ENCODE measurements at places on chromosomes 1 and 21. TPM values are rescaled to one million over a fixed set of nuclear protein-coding genes. Genes with fewer than 3 reads are reported as not detected.

HPDL gene
- total RNA-seq: not detected

DNA sequence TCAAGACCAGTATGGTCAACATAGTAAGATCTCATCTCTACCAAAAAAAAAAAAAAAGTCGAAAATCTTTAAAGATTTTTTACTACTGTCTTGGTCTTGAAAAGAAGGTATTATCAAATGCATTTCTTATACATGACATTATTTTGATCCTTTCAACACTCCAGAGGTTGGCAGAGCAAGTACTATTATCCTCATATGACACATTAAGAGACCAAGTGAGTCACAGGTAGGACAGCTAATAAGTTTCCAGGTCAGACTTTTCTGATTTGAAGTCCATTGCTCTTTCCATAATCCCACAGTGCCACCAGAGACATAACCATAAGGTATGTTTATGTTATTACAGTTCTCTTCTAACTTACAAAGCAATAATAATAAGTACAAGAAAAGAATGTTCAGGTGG is 15.2 kb downstream of the DBT start:
- no peak for DNase-seq

DNA sequence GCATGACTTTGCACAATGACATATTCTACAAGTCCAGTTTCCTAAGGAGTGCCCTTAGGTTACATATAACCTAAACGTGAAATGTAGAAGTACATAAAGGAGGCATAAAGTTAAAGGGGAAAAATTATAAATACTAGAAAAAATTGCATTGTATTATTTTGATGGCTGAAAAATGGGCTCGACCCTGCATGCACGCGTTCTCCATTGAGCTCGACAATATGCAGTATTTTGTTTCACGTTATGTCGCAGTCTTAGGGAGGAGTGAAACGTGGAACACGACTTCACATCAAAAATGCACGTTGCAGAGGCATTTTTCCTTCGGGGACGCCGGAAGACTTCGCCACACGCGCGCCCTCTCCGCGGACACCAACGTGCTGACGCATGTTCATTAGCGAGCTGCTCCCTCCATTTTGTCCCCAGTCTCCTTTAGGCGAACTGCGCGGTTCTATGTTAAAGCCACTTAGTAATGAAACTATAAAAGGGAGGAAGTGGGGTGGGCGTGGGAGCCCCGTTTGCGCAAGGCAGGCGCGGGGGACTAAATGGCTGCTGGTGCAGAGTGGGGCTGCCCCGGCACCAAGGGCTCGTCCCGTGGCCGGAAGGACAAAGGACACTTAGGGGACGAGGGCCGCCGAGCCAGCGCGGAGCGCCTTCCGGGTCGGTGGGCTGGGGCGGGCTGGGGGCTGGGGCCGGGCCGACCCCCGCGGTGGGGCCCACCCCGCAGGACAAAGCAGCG is 749 bp upstream of the COX20 start:
- DNase-seq: no peak

DNA sequence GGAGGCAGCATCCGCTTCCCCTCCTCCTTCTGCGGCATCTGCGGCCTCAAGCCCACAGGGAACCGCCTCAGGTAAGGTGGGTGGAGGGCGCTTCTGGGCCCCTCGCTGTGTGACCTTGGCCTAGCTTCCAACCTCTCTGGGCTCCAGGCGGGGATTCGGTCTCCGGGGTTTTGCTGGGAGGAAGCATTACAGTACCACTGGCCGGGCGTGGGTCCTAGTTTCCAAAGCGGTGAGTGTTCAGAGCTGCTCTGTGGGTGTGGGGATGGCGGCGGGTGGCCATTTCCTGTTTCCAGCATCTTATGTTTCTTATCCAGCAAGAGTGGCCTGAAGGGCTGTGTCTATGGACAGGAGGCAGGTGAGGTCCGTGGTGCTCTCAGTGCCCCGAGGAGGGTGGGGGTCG is 11.6 kb downstream of the FAAH start:
- no peak for DNase-seq

DNA sequence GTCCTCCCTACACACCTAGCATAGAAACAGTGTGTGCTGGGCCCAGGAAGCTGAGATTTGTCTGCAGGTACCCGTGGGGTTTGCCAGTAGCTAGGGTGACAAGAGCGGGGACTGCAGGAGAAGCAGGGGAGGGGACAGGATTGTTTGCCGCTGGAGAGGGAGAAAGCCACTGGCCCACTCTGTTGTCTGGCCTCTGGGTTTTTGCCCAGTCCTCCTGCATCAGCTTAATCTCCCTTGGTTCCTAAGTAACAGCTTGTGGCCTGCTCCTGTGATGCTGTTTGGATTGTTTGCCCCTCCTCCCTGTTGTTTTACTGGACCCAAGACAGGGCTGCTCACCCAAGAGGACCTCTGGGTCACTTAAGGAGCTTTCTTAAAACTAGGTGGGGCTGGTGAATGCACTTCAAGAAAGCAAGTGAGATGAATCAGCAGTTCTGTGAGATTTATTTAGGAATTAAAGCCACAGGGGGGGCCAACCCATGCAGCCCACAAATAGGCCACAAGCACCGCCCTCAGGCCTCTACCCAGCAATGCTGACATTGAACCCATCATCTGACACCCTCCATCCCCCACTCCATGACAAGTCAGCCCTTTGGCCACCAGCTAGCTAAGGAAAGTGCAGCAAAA is 142.8 kb downstream of the ZZZ3 start:
- no peak for DNase-seq

GRCh38 chr1:54606096-54606989 is 17.0 kb downstream of the FAM151A start:
- no peak for DNase-seq

DNA sequence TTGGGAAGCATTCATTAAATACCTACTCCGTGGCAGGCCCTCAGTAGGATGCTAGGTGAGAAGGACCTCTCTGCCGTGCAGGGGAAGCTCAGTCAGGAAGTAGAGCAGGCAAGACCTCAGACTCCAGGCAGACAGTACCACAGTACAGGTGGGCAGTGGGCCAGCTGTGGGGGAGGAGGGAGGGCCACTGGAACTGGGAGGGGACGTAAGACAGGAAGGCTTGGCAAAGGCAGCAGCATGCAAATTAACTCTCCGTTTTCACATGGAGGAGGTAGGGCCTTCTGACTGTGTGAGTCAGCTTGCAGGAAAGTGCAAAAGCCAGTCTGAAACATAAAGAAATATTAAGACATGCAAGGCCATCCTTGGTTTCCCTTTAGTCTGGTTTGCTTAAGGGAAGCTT is 157.7 kb downstream of the TRIM33 start:
- DNase-seq: no peak

CSMD2 gene
- 0.25 TPM for total RNA-seq
